ENCODE measurements at places on chromosomes 13 and 19. TPM values are rescaled to one million over a fixed set of nuclear protein-coding genes. Genes with fewer than 3 reads are reported as not detected.

The MBD3 gene
- total RNA-seq = 24.1 TPM

The KLK10 gene
- 0.32 TPM for total RNA-seq

The RNF113B gene
- total RNA-seq = not detected

The NKPD1 gene
- not detected for total RNA-seq

The KLK14 gene
- total RNA-seq = not detected

The CEACAM20 gene
- total RNA-seq = not detected

- no peak for DNase-seq
Observed at GRCh38 chr19:10290876-10291553, 1.3 kb downstream of the ICAM5 start.

- no peak for DNase-seq
Observed at GRCh38 chr13:43239275-43239840, 216.0 kb downstream of the DNAJC15 start.

GRCh38 chr13:48562296-48563066 is 29.6 kb upstream of the RCBTB2 start:
- DNase-seq = no peak

GRCh38 chr13:45162194-45162593 is 38.7 kb downstream of the KCTD4 start:
- DNase-seq = no peak

GRCh38 chr13:95678967-95679366 is 2.0 kb downstream of the DNAJC3 start:
- DNase-seq = no peak

DNA sequence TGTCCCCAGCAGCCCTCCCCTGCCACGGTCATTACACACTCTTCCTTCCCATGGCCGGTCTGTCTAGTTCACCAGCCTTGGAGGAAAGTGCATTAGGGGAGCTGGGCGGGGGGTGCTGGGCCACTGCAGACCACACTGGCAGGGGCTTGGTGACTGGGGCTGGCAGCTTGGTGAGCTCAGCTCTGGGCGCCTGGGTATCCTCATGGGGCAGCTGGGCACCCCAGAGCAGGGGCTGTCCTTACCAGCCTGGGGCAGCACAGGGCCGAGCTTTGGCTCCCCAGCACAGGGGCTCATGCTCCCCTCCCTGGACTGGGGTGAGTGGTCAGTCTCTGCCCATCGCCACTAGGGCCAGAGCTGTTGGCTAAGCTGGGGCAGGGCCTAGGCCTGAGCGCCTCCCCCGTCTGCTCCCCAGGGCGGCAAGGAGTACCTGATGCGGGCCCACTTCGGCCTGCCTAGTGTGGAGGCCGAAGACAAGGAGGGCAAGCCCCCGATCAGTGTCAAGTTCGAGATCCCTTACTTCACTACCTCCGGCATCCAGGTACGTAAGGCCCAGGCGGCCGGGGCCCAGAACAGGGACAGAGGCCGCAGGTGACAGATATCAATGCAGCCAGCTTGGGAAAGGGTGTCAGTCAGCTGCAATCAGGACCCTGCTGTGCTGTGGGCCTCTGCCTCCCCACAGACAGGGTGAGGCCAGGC is 35.5 kb downstream of the AP1M1 start:
- peak; percentile 23 for DNase-seq

DNA sequence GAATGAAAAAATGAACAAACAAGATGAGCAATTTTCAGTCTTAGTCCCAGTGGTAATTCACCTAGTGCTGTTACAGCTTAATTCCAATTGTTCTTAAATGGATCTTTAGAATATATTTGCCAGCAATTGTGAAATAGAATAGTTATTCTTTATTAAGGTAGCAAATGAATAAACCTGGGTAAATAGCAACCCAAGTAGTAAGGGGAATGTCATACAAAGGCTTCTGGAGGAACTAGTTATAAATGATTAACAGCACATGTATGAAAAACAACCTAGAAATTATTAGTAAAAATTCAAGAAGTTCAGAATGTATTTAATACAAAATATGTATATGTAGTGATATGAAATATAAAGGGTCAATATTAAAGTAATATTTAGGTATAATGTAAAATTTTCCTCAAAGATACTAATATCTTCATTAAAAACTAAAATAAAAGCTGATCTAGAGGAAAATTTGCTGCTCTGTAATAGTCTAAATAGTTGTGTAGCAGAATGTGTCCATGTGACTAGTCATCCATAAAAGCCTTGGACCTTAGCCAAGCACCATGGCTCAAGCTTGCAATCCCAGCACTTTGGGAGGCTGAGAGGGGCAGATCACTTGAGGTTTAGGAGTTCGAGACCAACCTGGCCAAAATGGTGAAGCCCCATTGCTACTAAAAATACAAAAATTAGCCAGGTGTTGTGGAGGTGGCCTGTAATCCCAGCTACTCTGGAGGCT is 535.9 kb upstream of the ATXN8OS start:
- DNase-seq = no peak

DNA sequence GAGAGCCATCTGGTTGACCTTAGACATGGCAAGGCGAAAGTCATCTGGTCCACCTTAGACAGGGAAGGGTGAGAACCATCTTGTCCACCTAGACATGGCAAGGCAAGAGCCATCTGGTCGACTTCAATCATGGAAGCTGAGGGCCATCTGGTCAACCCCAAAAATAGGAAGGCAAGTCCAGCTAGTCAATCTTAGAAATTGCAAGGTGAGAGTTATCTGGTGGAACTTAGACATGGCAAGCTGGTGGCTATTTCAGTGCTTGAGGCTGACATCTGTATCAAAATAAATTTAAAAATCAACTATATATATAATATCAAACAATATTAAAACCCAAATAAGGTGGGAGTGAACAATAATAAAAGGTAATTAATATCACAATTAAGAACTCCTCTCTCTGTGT is 83.9 kb downstream of the ZNF726 start:
- DNase-seq = no peak

DNA sequence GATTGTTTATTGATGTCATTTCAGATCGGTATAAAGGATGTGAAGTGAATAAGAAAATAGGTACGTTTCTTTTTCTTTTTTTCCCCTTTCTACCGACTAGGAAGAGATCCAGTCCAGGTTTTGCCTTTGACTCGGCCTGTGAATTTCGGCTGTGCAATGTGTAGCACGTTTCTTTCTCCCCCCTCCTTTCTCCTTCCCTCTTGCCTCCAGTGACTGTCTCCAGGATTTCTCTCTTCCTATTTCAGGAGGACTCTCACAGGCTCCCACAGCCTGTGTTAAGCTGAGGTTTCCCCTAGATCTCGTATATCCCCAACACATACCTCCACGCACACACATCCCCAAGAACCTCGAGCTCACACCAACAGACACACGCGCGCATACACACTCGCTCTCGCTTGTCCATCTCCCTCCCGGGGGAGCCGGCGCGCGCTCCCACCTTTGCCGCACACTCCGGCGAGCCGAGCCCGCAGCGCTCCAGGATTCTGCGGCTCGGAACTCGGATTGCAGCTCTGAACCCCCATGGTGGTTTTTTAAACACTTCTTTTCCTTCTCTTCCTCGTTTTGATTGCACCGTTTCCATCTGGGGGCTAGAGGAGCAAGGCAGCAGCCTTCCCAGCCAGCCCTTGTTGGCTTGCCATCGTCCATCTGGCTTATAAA is at the start of gene GPC6:
TSS of gene GPC6 (plus strand) at position 185 of the 657 bp plus-strand sequence.
- DNase-seq = no peak

- DNase-seq = peak; percentile 69
Observed at GRCh38 chr13:76885203-76886004, 801 bp downstream of the KCTD12 start.

DNA sequence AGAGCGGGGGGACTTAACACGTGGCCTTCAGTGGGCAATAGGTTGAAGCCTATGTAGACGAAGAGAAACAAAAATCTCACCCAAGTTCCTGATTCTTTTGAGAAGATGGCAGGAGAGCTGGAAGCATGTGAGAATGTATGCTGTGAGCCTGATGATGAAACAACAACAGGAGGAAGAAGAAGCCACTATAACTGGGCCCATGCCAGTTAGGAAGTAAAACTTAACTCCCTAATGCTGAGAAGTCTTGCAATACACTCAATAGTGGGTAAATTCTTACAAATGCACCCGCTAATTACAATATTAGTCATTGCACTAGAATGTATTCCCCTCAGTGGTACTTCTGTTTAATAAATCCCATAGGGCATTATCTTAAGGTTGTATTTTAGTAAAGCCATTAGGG is 9.1 kb downstream of the PCDH17 start:
- DNase-seq = no peak

DNA sequence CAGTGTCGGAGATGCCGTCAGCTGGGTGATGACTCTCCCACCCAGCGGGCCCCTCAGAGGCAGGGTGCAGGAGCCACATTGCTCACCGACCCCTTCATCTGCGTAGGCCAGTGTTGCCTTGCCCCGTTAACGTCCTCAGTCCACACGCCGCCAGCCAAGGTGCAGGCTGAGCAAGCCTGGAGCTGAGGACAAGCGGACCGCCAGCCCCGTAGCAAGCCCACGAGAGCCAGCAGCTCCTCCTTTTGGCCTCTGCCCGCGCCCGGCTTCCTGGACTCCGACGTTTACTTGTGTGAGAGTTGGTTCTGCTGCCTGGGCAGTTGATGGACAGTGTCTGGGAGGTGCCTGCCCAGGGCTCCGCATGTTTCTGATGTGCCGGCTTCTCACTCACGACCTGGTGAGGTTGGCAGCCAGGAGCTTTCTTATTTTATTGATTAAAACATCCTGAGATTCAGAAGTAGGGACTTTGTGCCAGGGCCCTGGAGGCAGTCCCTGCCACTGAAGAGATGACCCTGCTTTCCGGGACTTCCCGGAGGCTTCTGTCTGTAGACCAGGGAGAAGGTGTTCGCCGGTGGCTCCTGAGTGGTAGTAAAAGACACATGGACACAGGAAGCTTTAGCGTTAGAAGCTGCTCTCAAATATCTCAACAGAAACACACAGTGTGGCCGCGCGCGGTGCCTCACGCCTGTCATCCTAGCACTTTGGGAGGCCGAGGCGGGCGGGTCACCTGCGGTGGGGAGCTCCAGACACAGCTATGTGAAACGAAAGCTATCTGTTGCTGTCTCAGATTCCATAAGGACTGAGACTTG is 5.8 kb downstream of the DAZAP1 start:
- no peak for DNase-seq

GRCh38 chr13:24207841-24208667 is 47.5 kb downstream of the SPATA13 start:
- peak; percentile 71 for DNase-seq

- peak; percentile 41 for DNase-seq
Observed at GRCh38 chr19:6062274-6062673, 48.0 kb downstream of the RFX2 start.

GRCh38 chr13:86318450-86318849 is 519.2 kb upstream of the SLITRK6 start:
- DNase-seq = no peak

DNA sequence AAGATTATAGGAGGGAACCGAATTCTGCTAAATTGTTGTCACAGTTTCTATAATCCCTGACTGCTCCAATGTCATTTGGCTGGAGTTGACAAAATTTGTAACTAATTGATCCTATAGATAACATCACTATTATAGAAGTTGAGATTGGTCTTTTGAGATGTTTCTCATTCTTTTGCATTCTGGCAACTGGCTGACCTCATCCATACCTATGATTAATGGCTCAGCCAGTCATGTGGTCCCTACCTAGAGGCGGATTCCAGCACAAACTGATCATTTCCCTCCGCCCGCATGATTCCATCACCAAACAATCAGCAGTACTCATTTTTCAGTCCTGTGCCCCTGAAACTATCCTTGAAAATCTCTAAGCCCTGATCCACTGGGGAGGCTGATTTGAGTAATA is 4.2 kb downstream of the PSG2 start:
- DNase-seq = no peak

GRCh38 chr19:30049846-30050667 is 108.0 kb downstream of the URI1 start:
- no peak for DNase-seq
